ENCODE measurements at places on chromosomes 5 and 9.
A peak's percentile ranks its signal among the peaks of the same experiment; 100 is the strongest.

GRCh38 chr5:68216245-68217046, 890 bp downstream of the PIK3R1 start:
- DNase-seq = peak; percentile 43

DNA sequence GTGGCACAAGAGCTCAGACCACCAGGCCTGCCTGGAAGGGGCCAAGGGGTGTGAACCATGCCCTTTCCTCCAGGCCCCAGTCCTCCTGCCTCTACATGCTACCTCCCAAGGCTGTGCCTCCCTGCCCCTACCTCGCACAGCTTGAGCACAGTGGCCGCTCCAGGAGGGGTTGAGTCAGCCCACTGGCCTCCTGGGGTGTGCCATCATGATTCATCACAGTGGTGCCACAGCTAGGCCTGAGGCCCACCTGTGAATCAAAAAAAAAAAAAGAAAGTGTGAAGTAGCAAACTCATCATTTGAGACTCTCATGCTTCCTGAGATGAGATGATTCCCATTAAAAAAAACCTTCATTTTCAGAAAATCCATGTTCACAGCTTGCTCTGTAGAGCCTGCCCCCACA, 240.5 kb downstream of the HSPA4 start:
- no peak for DNase-seq

DNA sequence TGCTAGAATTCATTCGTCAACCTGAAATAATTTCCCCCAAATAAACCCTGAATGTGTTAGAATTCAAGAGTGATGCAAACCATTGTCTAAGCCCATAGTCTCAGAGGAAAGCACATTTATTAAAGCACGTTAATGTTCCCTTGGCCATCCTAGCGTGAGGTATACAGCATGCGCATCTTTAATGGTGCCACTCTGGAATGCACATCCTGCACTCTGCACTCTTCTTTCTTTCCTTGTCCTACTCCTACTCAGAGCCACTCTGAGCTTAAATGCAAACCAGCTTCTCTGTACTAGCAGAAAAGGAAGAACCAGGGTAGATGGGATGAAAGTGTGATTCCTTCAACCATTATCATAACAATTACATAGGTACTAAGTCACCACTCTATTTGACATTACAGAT, 50.4 kb downstream of the ARL15 start:
- DNase-seq = no peak

GRCh38 chr5:130077007-130077406, 172.7 kb downstream of the CHSY3 start:
- DNase-seq = no peak

- DNase-seq = no peak
Observed at GRCh38 chr9:112283582-112284253, 49.7 kb downstream of the PTBP3 start.

GRCh38 chr9:90085633-90086032, 480.8 kb downstream of the GADD45G start:
- no peak for DNase-seq
